T-cell (primary cell): ENCODE measurements at places on chromosomes 7 and 10. TPM values are rescaled to one million over a fixed set of nuclear protein-coding genes. Genes with fewer than 3 reads are reported as not detected.

The CALML5 gene
- not detected for total RNA-seq

The MYH16 gene
- not detected for total RNA-seq

The KCNMA1 gene
- 0.60 TPM for total RNA-seq

The NPTX2 gene
- 0.09 TPM for total RNA-seq

The APBB1IP gene
- 87.1 TPM for total RNA-seq

The LAMB1 gene
- not detected for total RNA-seq

The SHH gene
- total RNA-seq, result not detected

The ZNF273 gene
- 5.9 TPM for total RNA-seq

The PLCE1 gene
- total RNA-seq, result 0.03 TPM

The SPOCK2 gene
- 684 TPM for total RNA-seq

The BTRC gene
- 17.3 TPM for total RNA-seq
